ENCODE measurements at places on chromosomes 7 and 10.

- DNase-seq: no peak
Observed at GRCh38 chr10:126503392-126504062, 115.2 kb upstream of the ADAM12 start.

GRCh38 chr7:103538964-103539709, 93.1 kb upstream of the SLC26A5 start:
- DNase-seq: no peak

- no peak for DNase-seq
Observed at GRCh38 chr7:32921896-32922295, 30.3 kb upstream of the KBTBD2 start.

DNA sequence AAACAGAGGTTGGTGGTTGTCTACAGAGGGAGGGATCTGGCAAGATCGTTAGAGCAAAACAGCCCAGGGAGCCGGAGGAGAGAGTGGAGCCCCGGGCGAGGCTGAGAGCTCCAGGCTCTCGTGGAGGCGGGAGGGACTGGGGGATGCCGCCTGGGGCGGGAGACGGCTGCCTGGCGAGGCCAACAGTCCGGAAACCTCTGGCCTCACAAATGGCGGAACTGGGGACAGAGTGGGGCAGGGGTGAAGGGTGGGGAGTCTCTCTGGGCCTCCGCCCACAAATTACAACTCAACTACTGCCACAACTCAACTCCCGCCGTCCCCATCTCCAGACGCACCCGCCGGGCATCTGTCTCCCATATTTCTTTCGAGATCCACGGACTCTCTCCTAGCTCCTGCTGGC, 47.7 kb downstream of the CLEC2L start:
- DNase-seq: no peak

DNA sequence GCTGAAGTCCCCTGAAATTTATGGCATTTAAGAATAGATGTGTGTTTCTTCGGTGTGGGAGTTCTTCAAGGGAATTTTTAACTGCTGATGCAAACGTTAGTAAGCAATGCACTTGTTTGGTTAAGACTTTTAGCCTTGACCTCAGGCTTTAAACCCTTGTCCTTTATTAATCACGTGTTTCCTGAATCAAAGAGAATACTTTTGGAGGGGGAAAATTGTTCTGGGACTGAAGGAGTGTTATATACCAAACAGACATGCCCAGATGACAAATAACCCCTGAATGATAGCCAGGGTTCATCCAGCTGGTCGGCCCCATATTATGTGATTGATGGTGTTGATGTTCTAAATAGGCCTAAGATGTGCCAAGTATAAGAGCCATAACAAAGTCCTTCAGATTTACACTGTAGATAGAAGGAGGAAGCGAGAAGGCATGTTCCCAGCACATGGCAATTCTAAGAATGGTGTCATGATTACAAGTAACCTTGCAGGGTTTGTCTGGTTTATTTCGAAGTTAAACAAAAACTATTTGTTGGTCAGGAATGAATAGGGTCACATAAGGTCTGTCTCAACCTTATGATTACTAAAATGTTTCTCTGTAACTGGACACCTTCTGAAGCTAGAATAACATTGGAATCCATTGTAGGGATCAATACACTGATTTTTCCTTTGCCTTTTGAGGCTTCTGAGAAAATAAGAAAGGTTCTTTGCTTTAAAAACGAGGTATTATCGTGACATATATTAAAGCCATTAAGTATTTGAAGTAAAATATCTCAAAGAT, 124.2 kb upstream of the SEM1 start:
- DNase-seq: no peak

DNA sequence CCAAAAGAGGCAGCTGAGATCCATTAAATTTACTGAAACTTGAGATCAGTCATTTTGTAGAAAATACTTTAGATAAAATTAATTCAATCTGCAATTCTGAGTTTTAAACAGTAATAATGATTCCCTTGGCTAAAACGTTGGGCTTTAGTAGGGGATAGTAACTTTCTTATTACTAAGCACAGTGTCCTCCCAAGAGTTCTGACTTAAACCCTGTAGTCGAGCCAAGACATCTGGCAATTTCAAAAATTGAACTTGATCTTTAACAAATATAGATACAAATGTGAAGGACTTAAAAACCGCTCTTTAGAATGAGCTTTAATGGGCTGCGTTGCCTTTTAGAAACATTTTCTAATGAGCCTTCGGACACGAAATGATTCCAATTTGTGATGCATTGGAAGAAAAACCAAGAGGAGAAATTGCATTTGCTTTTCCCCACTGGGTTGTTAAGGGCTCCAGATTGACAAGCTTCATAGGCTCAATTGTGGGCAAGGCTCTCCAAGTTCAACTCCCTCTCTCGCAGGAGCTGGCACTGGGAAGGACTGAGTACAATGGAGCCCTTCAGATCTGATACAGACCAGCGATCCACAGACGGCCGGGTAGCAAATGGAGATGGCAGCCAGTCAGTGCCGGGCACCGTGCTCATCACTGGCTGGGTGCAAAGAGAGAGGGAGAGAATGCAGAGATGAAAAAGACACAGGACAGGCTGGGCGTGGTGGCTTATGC, 921.3 kb upstream of the AUTS2 start:
- no peak for DNase-seq

- DNase-seq: no peak
Observed at GRCh38 chr7:100629117-100629716, 12.1 kb downstream of the TFR2 start.

- no peak for DNase-seq
Observed at GRCh38 chr7:115475761-115476385, 554.0 kb downstream of the MDFIC start.

DNA sequence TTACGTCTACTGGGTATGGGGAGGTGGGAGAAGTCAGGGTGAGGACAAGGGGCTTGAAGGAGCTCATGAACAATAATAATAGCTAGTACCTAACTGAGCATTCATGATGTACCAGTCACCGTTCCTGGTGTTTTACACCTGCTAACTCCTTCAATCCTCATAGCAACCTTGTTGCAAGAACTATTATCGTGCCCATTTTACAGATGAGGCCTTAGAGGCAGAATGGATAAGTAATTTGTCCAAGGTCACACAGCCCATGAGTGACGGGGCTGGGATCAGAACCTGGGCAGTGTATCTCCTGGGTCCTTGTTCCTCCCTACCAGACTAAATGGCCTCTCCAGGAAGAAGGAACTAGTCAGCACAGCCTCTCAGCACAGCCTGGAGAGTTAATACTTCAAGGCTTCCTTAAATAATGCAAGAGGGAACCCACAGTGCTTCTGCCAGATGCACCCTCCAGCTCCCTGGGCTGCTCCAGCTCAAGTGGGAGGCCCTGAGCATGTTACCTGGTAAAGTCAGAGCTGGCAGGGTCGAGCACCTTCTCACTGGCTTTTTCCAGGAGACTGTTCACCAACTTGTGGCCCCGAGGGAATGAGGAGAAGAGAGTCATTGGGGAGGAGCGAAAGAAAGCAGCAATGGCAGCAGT, 28.8 kb downstream of the RRP12 start:
- DNase-seq: no peak

DNA sequence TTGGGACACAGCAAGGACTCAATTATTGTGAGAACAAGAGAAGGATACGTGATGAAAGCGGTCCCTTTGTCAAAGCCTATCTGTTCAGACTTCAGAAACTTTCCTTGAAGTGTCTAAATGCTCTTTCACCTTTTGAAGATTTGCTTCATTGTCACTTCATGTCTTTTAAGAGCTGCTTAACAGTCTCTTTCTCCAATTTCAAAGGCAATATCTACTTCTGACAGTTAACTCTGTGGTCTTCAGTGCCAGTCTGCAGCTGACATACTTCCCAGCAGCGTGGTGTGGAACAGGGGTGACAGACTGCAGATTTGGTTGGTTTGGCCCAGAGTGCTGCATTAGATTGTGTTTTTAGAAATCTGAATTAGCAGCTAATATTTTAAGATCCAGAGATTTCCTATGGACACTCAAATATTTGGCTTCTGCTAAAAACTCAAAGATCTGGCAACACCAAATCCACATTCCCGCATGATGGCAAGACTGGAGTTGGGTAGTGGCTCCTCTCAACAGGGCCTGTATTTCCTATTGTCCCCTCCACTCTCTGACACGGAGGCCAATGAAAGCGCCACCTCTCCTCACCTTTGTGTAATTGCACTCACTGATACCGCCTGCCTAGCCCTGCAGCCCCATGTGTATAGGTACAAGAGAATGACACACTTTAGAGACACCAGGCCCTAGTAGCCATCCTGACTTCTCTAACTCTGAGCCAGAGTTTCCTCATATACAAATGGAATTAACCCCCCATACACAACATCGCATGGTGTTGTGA, 11.5 kb downstream of the SCRN1 start:
- DNase-seq: no peak

GRCh38 chr7:86911659-86912058, 147.8 kb downstream of the ELAPOR2 start:
- DNase-seq: no peak

- no peak for DNase-seq
Observed at GRCh38 chr7:113622796-113623195, 296.0 kb downstream of the PPP1R3A start.

DNA sequence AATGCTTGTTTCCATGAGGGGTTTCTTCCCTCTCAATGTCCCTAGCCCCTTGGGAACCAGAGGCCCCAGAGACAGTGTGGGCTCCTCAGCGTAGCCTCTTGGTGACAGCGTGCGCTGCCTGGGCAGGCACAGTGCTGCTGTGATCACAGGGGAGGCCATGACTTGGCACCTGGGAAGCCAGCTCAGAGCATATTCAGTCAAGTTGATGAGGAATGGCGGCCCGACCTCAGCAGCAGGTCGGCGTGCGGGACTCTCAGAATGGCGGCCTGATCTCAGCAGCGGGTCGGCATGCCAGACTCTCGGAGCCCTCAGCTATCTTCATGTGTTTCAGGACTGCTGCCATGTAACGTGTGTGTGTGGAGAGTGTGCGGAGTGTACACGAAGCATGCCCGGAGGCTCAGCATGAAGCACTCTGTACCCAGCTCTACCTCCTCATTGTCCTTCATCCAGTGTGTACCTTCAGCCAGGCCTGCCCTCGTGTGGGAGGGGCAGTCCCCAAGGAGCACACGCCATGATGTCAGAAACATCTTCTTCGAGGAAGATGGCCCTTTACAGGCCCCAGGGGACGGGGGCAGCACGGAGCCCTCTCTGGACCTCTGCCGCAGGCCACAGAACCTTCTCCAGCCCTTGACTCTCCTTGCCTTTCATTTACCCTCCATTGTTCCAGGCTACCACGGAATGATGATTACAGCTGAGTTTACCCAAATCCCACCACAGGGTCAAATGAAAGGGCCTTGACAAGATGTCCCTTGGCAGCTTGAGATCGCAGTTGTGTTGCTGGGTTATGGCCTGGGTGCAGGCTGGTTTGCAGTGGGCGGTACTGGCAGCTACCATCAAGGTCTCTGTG, 130.4 kb downstream of the SMURF1 start:
- DNase-seq: no peak

DNA sequence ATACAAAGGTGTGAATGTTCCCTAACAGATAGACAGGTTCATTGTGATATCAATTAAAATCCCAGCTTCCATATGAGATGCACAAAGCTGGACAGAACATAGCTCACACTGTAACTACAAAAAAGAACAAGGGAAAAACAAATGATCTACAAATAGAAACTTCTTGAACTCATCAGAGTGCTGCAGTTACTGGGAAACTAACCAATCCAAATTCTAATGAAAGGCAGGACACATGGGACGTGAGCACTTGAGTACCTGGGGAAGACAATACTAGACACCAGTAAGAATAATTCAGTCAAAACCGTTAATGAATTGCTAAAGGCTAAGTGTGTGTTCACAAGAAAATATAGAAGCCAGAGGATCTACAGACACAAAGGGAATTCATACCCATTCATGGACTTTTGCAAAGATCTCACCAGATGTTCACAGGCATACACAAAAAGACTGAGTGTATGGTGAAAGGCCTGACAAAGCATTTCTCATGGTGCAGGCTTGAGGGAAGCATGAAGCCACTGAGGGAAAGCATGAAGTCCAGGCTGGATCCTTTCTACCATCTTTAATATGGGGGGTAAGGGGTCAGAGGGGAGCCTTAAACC, 7.8 kb upstream of the GPR22 start:
- no peak for DNase-seq

DNA sequence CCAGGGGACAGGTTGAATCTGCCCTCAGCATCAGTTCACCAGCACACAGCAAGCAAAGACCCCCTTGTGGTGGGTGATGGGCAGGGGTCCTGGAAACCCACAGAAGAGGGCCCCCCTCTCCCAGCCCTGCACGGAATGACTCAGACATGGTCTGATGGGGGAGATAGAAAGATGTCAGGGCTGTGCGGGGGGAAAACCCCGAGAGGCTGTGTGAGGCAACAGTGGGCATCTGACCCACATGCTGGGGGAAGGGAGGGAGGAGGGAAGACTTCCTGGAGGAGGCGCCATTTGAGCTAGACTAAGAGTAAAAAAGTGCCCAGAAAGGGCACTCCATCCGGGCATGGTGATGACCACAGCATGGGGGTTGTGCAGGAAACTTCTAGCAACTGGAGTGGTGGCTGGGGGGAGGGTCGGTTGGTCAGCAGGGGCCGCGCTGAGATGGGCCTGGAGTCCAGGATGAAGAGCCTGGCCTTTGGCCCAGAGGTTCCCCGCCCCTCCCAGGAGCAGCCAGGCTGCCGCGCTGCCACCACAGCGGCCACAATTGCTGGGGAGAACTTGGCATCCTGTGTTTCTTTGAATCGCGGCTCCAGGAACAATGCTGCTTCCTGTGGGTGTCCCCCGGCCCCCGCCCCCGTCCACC, 2.5 kb downstream of the LFNG start:
- DNase-seq: no peak

- no peak for DNase-seq
Observed at GRCh38 chr10:130498042-130498441, 361.9 kb downstream of the GLRX3 start.

DNA sequence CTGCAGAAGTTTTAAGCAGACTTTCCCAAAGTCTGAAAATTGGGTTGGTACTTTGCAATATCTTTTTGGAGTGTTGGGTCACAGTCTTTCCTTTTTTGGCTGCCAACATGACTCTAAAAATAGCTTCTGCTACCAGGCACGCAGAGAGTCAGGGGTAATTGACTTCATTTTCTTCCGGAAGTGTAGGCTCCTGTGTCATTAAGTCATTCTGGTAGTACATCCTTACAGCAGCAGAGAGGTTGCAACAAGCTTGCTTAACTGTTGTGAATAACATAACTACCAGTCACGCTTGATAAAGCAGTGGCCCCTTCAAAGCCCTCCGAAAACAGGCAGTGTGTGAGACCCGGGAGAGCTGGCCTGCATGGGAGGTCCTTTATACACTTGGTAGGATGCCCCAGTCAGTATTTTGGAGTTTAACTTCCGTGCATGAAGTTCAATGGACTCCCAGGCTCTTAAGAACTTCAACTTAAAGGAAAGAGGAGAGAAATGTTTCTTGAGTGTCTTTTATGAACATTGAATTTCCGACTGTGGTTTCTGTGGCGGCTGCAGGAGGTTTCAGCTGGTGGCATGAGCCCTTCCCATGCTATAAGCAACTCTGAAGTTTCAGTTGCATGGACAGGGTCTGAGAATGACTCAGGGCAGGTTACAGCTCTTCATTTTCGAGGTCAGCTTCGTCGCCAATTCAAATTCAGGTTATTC, 310.7 kb downstream of the GALNT17 start:
- no peak for DNase-seq

- DNase-seq: no peak
Observed at GRCh38 chr7:95365151-95365550, 31.0 kb downstream of the PON3 start.

- DNase-seq: no peak
Observed at GRCh38 chr7:116206141-116206540, 4.2 kb upstream of the TES start.

GRCh38 chr10:85858776-85859515, 507.6 kb downstream of the GRID1 start:
- DNase-seq: no peak
